ENCODE measurements at places on chromosomes 16 and 17. TPM values are rescaled to one million over a fixed set of nuclear protein-coding genes. Genes with fewer than 3 reads are reported as not detected.
A peak's percentile ranks its signal among the peaks of the same experiment; 100 is the strongest.

DNA sequence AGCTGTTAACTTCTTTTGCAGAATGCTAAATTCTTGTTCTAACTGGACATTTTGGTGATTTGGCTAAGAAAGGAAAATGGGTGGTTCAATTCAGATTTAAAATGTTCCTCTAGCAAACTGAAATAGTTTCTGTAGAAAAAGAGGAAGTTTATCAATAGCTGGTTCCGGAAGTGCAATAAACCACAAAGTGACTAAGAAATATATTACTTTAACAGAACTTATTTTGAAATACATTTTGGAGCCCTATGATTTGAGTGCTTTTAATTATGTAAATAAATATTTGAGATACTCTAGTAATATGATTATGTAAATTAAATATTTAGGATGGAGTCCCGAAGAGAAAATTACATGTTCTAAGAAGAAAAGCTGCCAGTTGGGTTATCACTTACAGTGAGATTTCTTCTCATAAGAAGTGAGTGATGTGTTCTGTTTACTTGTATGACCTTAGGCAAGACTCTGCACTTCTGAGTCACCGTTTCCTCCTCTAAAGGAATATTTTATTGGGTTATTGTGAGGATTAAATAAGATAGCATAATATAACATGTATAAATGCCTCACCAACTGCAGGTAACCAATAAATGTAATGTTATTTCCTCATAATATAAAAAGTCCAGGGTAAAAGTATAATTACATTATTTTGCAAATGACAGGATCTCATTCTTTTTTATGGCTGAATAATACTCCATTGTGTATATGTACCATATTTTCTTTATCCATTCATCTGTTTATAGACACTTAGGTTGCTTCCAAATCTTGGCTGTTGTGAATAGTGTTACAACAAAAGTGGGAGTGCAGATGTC is at the start of gene EVI2B:
Gene EVI2B, minus strand, starts transcription at position 73 of the 800 bp plus-strand sequence. CDS start 8,445 bp downstream, outside the sequence.
- no peak within 1 kb of the TSS for H3K4me3 ChIP-seq
- H3K36me3 ChIP-seq, result no peaks in the 10 kb centered on the region
- H3K27me3 ChIP-seq, result no peaks in the 10 kb centered on the region
- peaks cover 1% of the 10 kb centered on the region for H3K4me1 ChIP-seq
- no peak within 1 kb of the TSS for H3K27ac ChIP-seq
- no peak for DNase-seq

DNA sequence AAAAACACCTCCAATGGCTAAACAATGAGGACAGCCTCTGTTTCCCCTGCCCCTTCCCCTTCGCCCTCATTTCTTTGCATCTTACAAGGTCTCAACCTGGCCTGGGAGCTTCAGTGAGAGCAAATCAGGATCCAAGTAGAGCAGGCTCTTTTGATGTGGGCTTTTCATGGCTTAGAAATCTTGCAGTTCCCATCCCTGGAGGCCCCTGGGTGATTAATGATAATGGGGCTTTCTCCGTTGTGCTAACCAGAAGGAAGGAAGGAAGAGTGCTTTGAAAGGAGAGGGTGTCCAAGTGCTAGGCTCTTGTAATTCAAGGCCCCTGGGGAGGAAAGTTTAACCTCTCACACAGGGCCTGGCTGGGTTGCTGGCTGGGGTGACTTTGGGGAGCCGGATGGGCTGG is 18.5 kb upstream of the IRX3 start:
- H3K36me3 ChIP-seq, result no peaks in the 10 kb centered on the region
- no peak overlapping the region for H3K4me3 ChIP-seq
- no peak overlapping the region for H3K27ac ChIP-seq
- H3K27me3 ChIP-seq, result no peaks in the 10 kb centered on the region
- H3K4me1 ChIP-seq, result no peaks in the 10 kb centered on the region
- DNase-seq, result no peak

- DNase-seq, result no peak
- H3K4me3 ChIP-seq, result no peak overlapping the region
- H3K27ac ChIP-seq, result no peak overlapping the region
- H3K4me1 ChIP-seq, result peaks cover 19% of the 10 kb centered on the region
- H3K27me3 ChIP-seq, result no peaks in the 10 kb centered on the region
Observed at GRCh38 chr16:75308011-75308410, 56.6 kb upstream of the BCAR1 start.

GRCh38 chr17:11893862-11894261 is 103.4 kb downstream of the ZNF18 start:
- DNase-seq, result no peak
- H3K27ac ChIP-seq, result no peak overlapping the region
- H3K27me3 ChIP-seq, result no peaks in the 10 kb centered on the region
- H3K36me3 ChIP-seq, result no peaks in the 10 kb centered on the region

- DNase-seq, result no peak
- H3K27ac ChIP-seq, result no peak overlapping the region
- no peaks in the 10 kb centered on the region for H3K27me3 ChIP-seq
- H3K36me3 ChIP-seq, result no peaks in the 10 kb centered on the region
- H3K4me3 ChIP-seq, result no peak overlapping the region
Observed at GRCh38 chr16:58070585-58070984, 45.0 kb downstream of the MMP15 start.

DNA sequence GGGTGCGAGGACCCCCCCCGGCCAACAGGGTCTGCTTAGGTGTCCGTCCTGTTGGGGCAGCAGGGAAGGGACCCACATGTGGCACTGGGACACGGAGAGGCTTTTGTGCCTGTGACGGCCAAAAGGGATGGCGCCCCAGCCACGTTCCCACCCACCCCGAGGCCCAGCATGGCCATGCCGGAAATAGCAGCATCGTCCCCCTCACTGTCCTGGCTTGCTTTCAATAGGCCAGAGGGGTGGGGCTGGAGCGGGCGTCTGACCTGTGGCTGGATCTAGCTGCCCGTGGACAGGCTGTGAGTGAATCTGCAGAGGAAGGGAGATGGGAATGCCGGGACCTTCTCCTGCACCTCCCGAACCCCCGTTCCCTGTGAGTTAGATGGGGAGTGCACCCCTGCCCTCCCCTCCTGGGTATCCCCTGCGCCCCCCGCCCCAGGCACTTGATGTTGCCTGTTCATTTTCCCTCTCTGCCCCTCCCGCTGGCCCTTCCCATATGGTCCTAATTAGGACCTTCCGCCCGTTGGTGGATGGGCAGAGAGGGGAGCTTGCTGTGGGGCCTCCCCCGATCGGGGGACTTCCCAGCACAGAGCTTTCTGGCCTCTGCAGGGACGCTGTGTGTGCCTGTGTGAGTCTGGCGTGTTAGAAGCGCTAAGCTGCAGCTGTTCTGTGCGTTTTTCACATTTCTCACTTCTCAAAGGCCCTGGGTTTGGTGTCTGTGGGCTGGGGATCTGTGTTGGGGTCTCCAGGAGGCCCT is 292.8 kb downstream of the SEC14L1 start:
- H3K27me3 ChIP-seq, result no peaks in the 10 kb centered on the region
- H3K4me3 ChIP-seq, result no peak overlapping the region
- H3K4me1 ChIP-seq, result peaks cover 66% of the 10 kb centered on the region
- no peaks in the 10 kb centered on the region for H3K36me3 ChIP-seq

DNA sequence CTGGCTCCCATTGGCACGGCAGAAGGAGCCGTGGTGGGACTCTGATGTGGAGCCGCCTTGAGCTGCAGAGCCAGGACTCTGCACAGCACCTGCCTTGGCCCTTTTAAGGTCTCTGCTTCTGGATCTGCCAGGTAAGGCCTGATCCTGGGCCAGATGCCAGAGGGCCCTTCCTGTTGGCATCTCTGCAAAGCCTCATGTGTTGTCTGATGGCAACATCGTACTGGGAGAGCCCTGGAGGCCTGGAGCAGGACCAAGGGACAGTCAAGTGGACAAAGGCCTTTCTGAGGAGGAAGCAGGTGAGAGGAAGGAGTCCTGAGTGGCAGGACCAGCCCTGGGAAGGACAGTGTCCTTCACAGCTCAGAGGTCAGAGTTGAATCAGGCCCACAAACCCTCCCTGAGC is 26.1 kb downstream of the SOCS1 start:
- H3K27me3 ChIP-seq, result no peaks in the 10 kb centered on the region
- H3K27ac ChIP-seq, result no peak overlapping the region
- no peak for DNase-seq
- no peaks in the 10 kb centered on the region for H3K36me3 ChIP-seq
- H3K4me1 ChIP-seq, result no peaks in the 10 kb centered on the region

DNA sequence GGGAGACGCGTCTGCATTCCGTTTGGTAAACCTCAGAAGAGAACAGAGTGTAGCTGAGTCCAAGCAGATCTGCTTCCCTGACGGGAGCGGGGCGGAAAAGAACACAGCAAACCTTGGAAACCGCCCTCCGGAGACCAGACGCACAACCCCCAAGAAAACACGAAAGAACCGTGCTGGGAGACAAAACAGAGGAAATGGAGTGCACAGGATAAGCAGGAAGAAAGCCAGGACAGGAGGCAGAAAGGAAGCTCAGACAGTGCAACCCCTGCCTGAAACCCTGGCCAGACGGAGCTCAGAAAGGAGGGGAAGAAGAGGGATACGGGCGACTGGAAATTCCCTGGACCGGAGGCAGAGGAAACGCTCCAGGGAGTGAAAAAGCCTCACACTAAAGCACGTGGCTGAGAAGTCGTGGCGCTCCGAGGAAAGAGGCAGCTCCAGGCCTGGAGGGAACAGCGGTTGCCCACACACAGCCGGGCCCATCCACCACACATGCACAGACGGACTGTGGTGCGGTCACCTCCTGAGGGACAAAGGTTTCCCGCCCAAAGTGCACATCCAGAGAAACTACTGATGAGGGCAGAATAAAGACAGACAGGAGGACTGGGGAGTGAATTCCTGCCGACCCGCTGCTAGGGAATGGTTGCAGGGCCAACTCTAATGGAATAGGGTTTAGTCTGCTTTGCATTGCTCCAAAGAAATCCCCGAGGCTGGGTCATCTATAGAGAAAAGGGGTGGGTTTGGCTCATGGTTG is 10.2 kb downstream of the DPEP1 start:
- no peak overlapping the region for H3K27ac ChIP-seq
- H3K27me3 ChIP-seq, result peaks cover 3% of the 10 kb centered on the region
- H3K4me1 ChIP-seq, result no peaks in the 10 kb centered on the region
- H3K36me3 ChIP-seq, result no peaks in the 10 kb centered on the region

DNA sequence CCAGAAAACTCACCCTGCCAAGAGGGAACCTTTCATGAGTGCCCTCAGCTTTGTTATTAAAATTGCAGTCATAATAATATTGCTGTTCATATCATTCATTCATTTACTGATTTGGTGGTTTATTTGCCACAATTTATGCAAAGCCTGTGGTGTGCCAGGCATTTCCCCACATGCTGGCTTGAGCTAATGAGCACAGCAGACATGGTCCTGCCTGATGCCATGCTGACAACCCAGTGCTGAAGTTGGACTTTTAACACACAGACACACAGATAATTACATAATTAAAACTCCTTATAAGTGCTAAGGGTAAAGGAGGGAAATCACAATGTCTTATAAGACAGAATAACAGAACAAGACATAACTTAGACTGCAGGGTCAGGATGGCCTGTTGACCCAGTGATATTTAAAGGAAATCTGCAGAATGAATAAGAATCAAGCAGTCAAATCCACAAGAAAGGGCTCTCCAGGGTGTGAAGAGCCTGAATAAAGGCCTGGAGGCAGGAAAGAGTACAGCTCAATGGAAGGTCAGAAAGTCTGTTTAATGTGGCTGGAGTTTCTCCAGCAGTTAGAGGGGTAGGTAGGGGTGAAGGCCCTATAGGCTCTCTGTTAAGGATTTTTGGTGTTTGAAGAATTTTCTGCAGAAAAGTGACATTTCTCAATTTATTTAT is 196.9 kb upstream of the CDH11 start:
- peaks cover 17% of the 10 kb centered on the region for H3K4me1 ChIP-seq
- H3K27me3 ChIP-seq, result no peaks in the 10 kb centered on the region
- H3K27ac ChIP-seq, result no peak overlapping the region
- H3K36me3 ChIP-seq, result no peaks in the 10 kb centered on the region
- DNase-seq, result no peak

GRCh38 chr16:4625560-4626159 is 1.0 kb downstream of the MGRN1 start:
- peak overlapping the region; percentile 96 for H3K27ac ChIP-seq
- peak overlapping the region; percentile 74 for H3K4me3 ChIP-seq
- no peaks in the 10 kb centered on the region for H3K36me3 ChIP-seq
- peaks cover 5% of the 10 kb centered on the region for H3K4me1 ChIP-seq
- no peaks in the 10 kb centered on the region for H3K27me3 ChIP-seq
- DNase-seq, result no peak

GRCh38 chr16:24970708-24971107 is 44.5 kb downstream of the ARHGAP17 start:
- DNase-seq, result no peak
- H3K4me3 ChIP-seq, result no peak overlapping the region
- H3K27me3 ChIP-seq, result no peaks in the 10 kb centered on the region
- peaks cover 13% of the 10 kb centered on the region for H3K36me3 ChIP-seq
- H3K4me1 ChIP-seq, result peaks cover 16% of the 10 kb centered on the region

- H3K4me1 ChIP-seq, result peaks cover 14% of the 10 kb centered on the region
- peak; percentile 36 for DNase-seq
- no peak overlapping the region for H3K4me3 ChIP-seq
- H3K27ac ChIP-seq, result peak overlapping the region; percentile 45
- H3K27me3 ChIP-seq, result no peaks in the 10 kb centered on the region
Observed at GRCh38 chr17:17126131-17127110, 79.7 kb downstream of the PLD6 start.

GRCh38 chr16:84714028-84714427 is 14.2 kb downstream of the USP10 start:
- DNase-seq, result no peak
- H3K4me1 ChIP-seq, result peaks cover 31% of the 10 kb centered on the region
- H3K27me3 ChIP-seq, result no peaks in the 10 kb centered on the region
- H3K4me3 ChIP-seq, result no peak overlapping the region

- no peak overlapping the region for H3K4me3 ChIP-seq
- no peak for DNase-seq
- H3K27ac ChIP-seq, result no peak overlapping the region
- no peaks in the 10 kb centered on the region for H3K27me3 ChIP-seq
- H3K4me1 ChIP-seq, result peaks cover 6% of the 10 kb centered on the region
- H3K36me3 ChIP-seq, result no peaks in the 10 kb centered on the region
Observed at GRCh38 chr16:50024207-50024606, 818 bp upstream of the CNEP1R1 start.

GRCh38 chr16:60404401-60404800 is 1631.8 kb downstream of the CDH8 start:
- H3K36me3 ChIP-seq, result no peaks in the 10 kb centered on the region
- DNase-seq, result no peak
- H3K27me3 ChIP-seq, result peaks cover 3% of the 10 kb centered on the region
- H3K27ac ChIP-seq, result no peak overlapping the region

MT1H gene
- not detected for total RNA-seq

P2RX1 gene
- 3.2 TPM for total RNA-seq

TP53TG3 gene
- total RNA-seq, result not detected

GAS7 gene
- 13.5 TPM for total RNA-seq

CCL1 gene
- not detected for total RNA-seq

KRTAP4-5 gene
- total RNA-seq, result not detected

SLC5A2 gene
- not detected for total RNA-seq

HIC1 gene
- total RNA-seq, result 2.6 TPM
